ENCODE measurements at places on chromosomes 5 and 9.

DNA sequence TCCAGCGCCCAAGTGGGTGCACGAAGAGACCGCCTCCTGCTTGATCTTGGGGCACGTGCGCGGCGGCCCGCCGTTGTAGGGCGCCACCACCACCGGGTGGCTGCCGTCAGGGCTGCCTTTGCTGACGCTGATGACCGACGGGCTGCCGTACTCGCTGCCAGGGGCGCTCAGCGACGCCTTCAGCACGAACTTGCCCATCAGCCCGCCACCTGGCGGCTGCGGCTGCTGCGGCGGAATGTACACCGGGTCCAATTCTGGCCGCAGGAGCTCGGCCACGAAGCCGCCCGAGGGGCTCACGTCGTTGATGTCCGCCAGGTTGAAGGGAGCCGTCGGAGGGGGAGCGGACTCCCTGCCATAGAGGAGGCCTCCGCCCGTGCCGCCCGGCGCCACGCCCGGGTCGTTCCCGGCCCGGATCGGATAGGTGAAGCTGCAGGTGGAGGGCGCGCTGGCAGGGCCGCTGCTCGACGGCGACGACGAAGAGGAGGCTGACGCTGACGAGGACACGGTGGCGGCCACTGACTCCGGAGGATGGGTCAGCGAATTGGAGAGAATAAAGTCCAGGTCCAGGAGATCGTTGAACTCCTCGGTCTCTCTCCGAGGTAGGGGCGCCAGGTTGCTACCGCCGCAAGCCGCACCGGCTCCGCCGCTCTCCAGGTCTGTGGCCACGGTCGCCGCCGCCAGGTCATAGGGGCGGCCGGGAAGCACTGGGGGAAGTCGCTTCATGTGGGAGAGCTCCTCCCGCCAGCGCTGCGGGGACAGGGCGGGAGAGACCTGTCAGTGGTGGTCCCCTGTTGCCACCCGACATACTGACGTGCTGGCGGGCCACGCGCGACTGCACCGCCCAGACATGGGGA is 1.8 kb downstream of the KLF4 start:
- DNase-seq: peak; percentile 25

DNA sequence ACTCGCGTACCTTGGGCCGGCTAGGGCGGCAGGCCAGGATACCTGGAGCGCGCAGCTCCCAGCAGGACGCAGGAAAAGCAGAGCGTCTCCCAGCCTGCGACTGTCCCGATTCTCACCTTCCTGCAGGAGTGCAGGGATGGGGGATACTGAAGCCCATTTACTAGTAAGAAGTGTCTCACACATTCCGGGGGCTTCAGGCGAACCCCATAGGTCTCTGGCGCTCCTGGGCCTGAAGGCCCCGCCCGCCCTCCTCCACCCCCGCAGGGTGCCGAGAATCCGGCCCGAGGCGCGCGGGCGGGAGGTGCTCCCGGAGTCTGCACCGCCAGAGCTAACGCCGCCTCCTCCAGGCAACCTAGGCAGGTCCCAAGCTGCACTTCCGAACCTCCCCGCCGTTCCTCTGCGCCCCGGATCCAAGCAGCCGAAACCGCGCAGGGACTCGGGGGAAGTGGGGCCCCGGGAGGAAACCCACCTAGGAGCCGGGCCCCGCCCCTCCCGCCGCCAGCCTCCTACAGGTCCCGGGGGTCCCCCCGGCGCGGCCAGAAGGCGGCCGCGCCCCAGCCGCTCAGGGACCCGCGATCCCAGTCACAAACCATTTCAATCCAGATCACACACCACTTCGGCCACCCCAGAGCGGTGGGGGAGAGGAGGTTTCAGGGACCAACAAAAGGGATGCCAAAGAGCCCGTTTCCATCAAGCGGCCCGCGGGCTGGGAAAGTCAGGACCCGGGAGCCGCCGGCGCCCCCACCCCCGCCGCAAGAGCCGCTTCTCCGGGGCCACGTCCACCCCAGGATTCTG is 1.2 kb downstream of the ROR2 start:
- DNase-seq: no peak

DNA sequence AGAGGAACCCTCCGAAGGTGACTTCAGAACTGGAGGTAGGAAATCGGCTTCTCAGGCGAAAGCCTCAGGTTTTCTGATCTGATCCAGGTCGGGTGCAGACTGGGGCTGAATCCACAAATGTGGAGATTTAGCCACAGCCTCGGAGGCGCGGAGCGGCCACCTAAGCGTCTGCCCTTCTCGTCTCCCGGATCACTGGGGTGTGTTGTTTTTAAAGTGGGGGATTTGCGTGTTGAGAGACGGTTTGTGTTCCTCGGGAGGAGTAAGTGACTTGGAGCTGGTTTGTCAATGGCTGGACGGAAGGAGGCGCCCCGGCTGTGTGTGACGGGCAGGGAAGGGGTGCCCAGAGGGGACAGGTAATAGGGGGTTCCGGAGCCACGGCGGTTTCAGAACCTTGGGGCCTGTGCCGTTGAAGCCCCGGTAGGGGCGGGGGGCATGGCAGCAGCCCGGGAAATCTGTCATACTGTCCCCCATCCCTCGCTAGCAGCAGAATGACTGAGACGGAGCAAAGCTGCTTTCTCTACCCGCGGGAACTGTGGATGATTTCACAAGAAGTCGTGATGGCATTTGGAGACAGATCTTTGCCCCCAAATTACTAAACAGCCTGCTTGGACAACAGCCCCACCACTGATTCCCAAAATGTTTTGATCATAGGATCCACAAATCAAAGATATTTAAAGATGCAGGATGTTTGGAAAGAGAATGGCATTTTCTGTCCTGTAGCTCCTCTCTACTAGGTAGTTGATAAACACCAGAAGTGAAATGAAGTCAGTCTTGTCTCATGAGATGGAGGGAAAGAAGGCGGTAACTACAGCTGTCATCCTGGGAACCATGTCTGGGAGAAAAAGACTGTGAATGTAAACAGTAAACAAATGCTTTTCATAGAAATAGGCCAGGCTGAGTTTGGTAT is 216.5 kb downstream of the PDZD2 start:
- DNase-seq: peak; percentile 55

- no peak for DNase-seq
Measured at GRCh38 chr9:123281659-123282350, 13.4 kb upstream of the STRBP start.

- no peak for DNase-seq
Measured at GRCh38 chr9:121860744-121861143, 209.3 kb downstream of the DAB2IP start.

GRCh38 chr5:151745071-151745705 is 13.2 kb downstream of the ATOX1 start:
- no peak for DNase-seq

DNA sequence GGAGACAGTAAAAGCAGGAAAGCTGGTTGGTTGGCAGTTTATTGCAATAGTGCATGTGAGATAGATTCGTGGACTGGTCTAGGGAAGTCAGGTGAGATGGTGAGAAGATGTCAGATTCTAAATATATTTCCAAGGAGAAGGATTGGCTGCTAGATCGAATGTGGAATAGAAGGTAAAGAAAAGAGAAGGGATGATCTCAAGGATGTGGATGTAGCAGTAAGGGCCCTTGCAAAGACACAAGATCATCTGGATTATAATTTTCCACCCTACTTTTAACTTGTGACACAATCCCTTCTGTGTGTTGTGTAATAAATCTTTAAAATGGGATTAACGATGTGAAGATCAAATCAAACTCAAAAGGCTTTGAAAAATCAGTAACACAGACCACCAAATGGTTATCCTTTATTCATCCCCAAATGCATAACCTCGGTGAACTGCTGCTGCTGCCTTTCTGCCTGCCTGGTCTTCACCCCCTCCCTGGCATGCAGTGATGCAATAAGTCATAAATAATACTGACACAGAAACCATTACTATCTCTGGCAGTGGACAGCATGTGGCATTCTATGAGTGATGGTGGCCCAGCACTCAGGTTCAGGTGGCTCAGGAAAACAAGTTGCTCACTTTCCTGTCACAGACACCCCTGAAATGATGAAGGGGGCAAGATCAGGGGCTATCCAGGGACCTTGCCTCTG is 178.4 kb downstream of the FAM114A2 start:
- DNase-seq: no peak

DNA sequence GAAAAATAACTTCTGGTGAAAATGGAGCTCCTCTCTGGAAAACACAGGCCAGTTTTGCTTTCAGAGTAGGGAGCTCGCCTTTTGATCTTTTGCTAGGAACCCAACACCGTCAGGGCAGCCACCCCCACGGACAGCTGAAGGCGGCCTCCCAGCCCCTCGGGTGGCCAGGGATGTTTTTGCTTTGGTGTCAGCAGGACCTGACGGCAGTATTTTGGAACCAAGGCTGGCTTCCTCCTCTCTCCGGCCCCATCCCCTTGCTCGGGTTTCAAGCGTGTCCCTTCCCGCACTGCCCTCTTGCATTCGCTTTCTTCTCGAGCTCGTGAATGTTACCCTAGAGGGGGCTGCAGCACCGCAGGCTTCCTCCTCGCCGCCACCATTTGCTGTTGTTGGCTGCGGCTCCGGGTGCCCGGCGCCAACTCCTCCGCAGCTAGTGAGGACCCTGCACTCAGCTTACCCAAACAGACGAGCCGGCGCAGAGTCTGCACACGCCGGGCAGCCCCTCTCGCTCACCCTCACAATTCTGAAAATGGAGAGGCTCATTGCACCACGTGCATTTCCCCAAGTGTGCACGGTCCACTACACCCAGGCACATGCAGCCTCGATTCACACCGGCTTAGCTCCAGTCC is 35.5 kb upstream of the ADAMTSL1 start:
- peak; percentile 41 for DNase-seq

DNA sequence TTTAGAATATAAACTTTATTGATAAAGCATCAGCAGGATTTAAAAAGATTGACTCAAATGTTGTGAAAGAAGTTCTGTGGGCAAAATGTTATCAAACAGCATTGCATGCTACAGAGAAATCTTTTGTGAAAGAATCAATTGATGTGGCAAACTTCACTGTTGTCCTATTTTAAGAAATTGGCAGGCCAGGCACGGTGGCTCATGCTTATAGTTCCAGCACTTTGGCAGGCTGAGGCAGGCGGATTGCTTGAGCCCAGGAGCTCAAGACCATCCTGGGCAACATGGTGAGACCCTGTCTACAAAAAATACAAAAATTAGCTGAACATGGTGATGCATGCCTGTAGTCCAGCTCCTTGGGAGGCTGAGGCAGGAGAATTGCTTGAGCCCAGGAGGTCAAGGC is 17.4 kb downstream of the ZBTB43 start:
- no peak for DNase-seq

- DNase-seq: no peak
Measured at GRCh38 chr9:135045928-135046738, 41.3 kb upstream of the OLFM1 start.

DNA sequence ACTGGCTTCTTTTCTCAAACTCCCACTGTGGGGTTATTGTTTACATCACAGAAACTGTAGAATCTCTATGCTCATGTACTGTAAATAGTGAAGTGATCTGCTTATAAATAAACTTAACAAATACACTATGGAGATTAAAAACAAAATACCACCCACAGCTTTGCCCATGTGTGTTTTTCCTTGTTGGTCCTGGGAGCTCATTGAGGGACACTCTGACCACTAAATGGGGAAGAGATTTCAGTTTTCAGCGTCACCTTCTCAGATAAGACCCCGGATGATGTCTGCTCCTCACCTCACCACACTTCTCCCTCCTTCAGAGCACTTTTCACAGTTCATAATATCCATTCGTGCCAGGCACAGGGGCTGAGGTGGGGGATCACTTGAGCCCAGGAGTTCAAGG is 89.7 kb downstream of the PDE6A start:
- DNase-seq: no peak

GRCh38 chr5:42235837-42236236 is 187.4 kb upstream of the GHR start:
- DNase-seq: no peak

DNA sequence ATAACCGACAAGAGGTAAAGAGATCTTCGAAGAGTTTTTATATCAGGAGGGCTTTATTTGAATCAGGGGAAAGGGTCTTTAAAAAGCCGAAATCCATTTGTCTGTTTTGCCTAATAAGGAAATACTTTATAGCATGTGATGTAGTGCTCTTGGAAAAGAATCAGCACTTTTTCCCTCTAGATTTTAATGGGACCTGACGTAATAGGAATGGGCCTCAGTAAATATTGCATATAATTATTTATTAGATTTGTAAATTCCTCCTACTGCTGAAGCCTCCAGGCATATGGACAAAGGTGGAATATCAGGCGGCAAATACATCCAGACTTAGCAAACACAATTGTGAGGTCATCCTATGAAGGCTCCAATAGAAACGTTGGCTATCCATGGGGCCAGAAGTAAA is 50.9 kb downstream of the ACTBL2 start:
- no peak for DNase-seq

DNA sequence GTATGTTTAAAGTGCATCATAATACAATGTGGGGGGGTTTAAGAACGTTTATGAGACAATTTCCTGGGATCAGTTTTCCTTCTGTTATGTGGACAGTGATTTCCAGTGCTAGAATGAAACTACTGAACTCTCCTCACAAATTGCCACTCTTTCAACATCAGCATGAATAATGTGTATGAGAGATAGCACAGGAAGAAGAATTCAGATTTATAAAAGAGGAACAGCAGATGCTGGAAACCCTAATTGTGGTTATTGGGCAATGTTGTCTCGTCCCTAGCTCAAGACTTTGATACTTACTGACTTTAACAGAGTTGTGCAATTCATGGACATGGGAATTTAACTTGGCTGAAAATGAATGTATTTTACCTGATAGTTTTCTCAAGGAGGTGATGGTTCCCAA is 410.8 kb upstream of the MEF2C start:
- no peak for DNase-seq

- DNase-seq: no peak
Measured at GRCh38 chr5:28743025-28743715, 1704.8 kb upstream of the CDH9 start.

DNA sequence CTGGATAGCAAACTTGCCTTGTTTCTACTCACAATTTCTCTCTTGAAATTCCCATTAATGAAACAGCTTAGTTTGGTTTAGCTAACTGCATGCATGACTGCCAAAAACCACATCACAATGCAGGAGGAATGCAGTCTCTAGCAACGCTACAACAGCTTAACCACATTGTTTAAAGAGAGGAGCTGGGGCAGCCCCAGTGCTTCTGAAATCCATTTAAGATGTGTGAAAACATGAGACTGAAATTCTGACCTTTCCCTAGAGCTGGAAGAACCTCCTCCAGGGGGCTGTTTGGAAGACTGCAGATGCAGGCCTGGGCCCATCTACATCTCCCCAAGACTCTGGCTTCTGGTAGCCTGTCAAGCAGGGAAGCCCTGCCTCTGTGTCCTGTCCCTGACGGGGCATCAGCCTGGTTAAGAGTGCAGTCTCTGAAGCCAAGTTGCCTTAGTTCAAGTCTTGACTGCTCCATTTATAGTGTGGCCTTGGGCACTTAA is 157.1 kb downstream of the ZNF462 start:
- no peak for DNase-seq

- no peak for DNase-seq
Measured at GRCh38 chr5:172688349-172689217, 47.5 kb downstream of the NEURL1B start.

DNA sequence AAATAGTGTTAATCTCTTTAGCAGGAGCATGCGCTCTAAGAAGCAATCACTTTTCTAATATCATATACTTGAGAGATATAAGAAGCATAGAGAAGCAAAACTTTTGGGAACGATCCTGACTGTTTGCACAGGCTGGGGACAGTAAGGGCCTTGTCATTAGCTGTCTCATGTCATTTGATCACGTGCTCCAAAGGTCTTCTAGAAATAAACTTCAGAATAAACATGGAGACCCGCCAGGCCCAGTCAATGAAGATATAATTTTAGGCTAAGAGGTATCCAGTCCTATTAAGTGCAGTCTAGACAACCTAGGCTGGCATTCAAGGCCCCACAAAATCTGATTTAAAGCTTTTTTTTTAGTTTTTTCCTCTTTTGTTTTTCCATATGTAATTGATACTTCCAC is 111.0 kb upstream of the APC start:
- no peak for DNase-seq

Data from amygdala (tissue), 56 donors.